ENCODE measurements at places on chromosomes 11 and 22. TPM values are rescaled to one million over a fixed set of nuclear protein-coding genes. Genes with fewer than 3 reads are reported as not detected.

TMEM191B gene
- polyA plus RNA-seq = 2.6 TPM

MMP8 gene
- 0.01 TPM for polyA plus RNA-seq

HBB gene
- 0.41 TPM for polyA plus RNA-seq

CASP12 gene
- 0.22 TPM for polyA plus RNA-seq

NXPE2 gene
- polyA plus RNA-seq = not detected

MYO7A gene
- polyA plus RNA-seq = 1.1 TPM

DTX4 gene
- 2.4 TPM for polyA plus RNA-seq
